Activated T-cell treated with anti-CD3 and anti-CD28 coated beads for 1 hour (primary cell): ENCODE measurements at places on chromosomes 4 and X.
A peak's percentile ranks its signal among the peaks of the same experiment; 100 is the strongest.

DNA sequence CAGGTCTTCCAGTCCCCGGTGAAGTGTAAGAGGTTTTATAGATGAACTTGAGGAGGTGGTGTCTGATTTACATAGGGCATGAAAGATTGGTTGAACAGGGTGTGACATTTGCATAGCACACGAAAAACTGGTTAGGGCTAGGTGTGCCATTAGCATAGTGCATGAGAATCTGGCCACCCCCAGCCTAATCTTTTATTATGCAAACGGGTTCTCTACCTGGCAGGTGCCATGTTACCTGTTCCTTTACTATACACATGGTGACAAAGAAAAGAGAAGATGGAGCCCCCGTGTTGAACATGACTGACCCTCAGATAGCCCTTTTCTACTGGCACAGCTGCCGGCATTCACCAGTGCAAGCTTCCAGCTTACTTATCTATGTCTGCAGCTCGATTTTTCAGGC lies 71.0 kb downstream of the UCHL1 start:
- no peak for DNase-seq

DNA sequence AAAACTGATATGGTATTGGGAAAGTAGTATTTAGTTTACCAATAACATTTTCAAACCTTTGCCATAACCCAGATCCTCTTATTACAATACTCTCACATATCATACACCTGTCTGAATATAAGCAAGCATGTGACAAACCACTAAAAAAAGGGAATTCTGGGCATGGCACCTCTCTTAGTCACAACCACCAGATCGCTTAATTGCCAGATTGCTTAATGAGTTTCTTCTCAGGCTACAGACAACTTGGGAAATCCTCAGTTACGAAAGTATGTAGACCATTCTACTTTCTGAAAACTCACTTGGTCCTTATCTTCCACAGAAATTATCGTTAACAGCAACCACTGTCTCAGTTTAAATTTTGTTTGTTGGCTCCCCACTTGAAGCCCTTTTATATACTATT lies 2.1 kb downstream of the NAF1 start:
- no peak for DNase-seq

GRCh38 chrX:20144491-20144890 lies 2.9 kb upstream of the EIF1AX start:
- DNase-seq = no peak

DNA sequence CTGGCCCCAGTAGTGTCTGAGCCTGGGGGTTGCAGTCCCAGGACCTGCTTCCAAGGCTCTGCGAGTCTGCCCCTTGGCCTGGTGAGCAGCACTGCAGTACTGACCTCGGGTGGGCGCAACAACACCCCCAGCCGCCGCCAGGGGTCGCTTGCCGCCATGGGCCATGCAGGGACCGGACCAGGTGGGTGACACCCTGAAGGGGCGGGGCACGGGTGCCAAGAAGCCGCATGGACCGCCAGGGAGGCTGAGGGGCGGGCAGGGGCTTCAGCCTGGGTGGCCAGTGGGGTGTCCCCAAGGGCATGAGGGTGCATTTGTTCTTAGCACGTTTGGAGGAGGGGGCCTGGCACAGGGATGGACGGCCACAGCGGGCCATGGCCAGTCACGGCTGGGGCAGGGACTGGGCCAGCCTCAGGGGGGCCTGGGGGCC lies 25.0 kb downstream of the TACC3 start:
- DNase-seq = peak; percentile 67

- DNase-seq = no peak
Observed at GRCh38 chr4:7293703-7294102, 101.4 kb downstream of the SORCS2 start.

GRCh38 chrX:66918511-66918910 lies 279.6 kb upstream of the EDA2R start:
- DNase-seq = no peak

DNA sequence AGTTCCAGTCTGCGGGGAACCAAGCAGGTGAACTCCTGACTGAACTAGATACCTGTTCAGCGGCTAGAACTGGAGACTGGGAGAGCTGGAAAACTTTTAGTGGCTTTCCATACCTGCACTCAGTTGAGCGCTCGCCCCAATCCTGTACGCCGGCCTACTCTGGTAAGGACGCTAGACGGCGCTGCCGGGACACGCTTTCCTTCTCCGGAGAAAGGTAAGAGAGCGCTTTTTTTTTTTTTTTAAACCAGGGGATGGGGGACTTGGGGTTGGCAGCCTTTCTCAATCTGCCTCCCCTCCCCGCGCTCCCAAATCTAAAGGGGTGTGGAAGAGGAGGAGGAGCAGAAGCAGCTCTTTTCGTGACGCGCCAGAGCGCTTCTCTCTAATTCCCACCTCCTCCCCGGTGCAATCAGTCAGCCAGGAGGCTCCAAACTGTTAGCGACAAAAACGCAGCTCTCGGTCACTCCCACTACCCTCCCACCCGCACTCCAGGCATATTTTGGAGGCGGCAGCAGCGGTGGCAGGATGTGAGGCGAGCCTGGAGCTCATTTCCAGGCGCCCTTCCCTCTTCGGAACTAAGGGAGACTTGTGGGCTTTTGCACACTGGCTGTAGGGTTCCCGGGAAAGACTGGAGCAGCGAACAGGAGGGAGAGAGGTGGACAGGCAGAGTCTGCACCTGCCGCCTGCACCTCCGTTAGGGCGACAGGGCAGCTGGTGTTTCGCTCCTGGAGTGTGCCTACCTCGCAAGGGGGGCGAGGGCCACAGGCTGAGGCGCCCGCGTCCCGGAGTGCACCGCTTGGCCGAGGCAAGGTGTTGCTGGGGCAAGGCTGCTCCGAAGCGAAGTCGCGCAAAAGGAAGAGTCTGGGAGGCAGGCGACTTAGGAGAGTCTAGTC lies at the start of gene IL1RAPL2:
TSS of gene IL1RAPL2 (plus strand) at position 409 of the 890 bp plus-strand sequence.
- DNase-seq = no peak

- DNase-seq = no peak
Observed at GRCh38 chrX:9703406-9703805, 62.2 kb downstream of the GPR143 start.

GRCh38 chr4:41559940-41560516 lies 22.1 kb downstream of the LIMCH1 start:
- no peak for DNase-seq

GRCh38 chrX:2793752-2794151 lies 35.0 kb upstream of the GYG2 start:
- no peak for DNase-seq

GRCh38 chr4:62644372-62644771 lies 1444.2 kb downstream of the ADGRL3 start:
- DNase-seq = no peak

GRCh38 chr4:159252491-159252890 lies 149.6 kb downstream of the RAPGEF2 start:
- no peak for DNase-seq

- no peak for DNase-seq
Observed at GRCh38 chrX:38117485-38117884, 103.2 kb downstream of the SRPX start.

DNA sequence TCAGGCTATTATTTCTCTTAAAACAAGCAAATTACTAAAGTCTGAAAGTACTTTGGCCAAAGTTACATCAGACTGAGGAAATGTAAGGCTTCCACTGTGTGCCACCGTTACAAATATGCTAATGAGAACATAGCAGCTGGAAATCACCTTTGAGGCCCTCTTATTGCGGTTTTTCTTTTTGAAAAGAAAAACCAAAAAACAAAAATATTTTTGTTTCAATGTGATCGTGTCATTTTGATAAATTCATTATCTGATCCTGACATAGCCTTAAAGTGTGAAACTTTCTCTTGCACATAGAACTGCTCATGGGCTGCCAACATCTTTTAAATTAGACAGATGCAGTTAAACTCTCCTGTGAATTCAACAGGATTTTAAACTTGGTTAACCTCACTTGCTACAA lies 2.8 kb upstream of the TIFA start:
- DNase-seq = no peak

DNA sequence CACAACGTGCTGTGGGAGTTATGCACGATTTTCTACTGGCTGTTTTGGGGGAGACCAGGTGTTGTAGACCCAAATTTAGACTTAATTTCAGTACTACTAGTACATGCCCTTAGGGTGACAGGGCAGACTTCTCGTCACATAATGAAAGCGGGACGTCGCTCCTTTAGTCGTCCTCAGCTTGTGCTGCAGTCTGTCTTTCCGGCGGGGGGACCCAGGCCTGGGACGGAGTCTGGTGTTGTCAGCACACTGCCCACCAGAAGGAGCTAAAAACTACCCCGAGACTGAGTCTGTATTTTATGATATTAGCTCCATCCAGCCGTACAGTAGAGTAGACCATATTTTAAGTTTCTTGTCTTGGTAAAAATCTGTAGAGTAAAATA lies 35.5 kb downstream of the NOP14 start:
- no peak for DNase-seq

- DNase-seq = no peak
Observed at GRCh38 chr4:26104056-26104685, 190.2 kb downstream of the SMIM20 start.

GRCh38 chr4:10106421-10107039 lies 10.1 kb downstream of the WDR1 start:
- DNase-seq = peak; percentile 52

- no peak for DNase-seq
Observed at GRCh38 chr4:90060039-90060438, 67.2 kb upstream of the CCSER1 start.

GRCh38 chrX:26783512-26784225 lies 567.7 kb downstream of the MAGEB5 start:
- DNase-seq = no peak

GRCh38 chrX:107429090-107429489 lies 20.4 kb upstream of the FRMPD3 start:
- peak; percentile 6 for DNase-seq

DNA sequence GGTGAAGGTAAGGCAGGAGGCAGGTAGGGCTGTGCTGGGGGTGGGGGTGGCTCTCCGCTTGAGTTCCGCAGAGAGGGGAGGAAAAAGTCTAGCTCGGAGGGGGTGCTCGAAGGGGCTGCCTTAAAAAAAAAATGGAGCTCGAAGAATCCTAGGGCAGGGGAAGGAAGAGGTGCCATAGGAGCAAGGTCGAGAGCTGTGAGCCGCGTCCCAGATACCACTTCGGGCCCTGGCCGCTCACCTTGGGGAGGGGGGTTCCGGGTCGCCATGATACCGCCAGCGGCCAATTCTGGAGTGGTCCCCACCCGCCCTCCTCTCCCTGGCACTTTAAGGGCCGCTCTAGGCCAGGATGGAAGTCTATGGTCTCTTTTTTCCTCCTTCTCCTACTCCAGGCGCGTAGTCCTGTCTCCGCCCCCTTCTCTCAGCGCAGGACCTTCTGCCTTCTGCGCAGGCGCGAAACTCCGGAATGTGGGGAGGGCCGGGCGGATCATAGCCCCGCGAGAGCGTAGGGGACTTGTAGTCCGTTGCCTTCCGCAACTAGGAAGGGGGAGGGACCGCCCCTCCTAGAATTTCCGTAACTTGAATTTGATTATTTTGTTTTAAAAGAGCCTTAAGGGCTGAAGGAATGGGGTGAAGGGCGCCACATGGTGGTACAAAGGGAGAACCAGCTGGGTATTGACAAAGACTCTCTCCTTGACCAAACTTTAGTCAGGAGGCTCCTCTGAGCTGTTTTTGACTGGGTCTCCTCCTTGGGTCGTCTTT lies at the start of gene FUNDC1:
TSS of gene FUNDC1 (minus strand) at position 293 of the 759 bp plus-strand sequence. CDS start at position 266, 27 bp downstream.
- DNase-seq = peak; percentile 87
